M059J (cell line): ENCODE measurements at places on chromosomes 6 and 20. TPM values are rescaled to one million over a fixed set of nuclear protein-coding genes. Genes with fewer than 3 reads are reported as not detected.

The TINAG gene
- total RNA-seq = not detected in 2 replicates

The EDN3 gene
- total RNA-seq = not detected in 2 replicates

The FOXF2 gene
- total RNA-seq = 2.7 and 4.1 TPM in 2 replicates

The SLC35D3 gene
- not detected in 2 replicates for total RNA-seq

The ADAM33 gene
- total RNA-seq = 0.15 and 0.25 TPM in 2 replicates

The CDH4 gene
- total RNA-seq = 3.5 and 7.8 TPM in 2 replicates

The POPDC3 gene
- 0.30 TPM in 1 of 2 replicates, not detected in the other for total RNA-seq

The ESR1 gene
- total RNA-seq = 0.07 TPM in 1 of 2 replicates, not detected in the other
